ENCODE measurements at places on chromosomes 1 and 21. TPM values are rescaled to one million over a fixed set of nuclear protein-coding genes. Genes with fewer than 3 reads are reported as not detected.
A peak's percentile ranks its signal among the peaks of the same experiment; 100 is the strongest.

DNA sequence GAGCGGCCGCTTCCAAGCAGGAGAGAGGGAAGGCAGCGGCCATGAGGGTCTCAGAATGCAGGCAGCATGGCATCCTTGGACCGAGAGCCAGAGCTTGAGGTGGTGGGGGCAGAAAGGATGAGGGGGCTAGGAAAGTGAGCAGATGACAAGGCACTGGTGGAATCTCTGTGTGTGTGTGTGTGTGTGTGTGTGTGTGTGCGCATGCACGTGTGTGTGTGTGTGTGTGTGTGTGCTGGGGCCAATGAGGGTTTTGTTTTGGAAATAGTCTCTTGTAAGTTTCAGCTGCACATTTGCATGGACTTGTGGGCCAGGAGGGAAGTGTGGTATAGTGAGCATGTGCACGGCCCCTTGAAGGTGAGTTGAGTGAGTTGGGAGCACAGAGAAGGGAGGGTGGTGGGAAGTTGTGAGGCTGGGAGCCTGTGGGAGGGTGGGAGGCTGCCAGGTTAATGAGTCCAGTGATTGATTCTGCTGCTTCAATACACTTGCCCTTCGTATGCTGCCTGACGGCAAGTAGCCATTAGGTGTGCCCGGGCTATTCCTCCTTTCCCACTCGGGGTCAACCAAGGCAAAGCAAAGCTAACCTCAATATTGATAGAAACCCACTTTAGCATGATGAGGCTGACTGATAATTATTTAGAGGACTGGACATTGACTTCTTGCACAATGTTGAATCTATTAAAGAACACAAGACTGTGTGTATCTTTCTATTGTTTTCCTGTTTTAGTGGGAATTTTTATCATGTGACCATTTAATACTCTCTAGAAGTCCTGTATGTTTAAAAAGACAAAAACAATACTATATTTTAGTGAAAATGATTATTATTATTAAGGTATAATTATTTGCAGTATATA is 80.3 kb downstream of the PROX1 start:
- H3K27me3 ChIP-seq: no peaks in the 10 kb centered on the region
- H3K4me3 ChIP-seq: no peak overlapping the region
- no peak overlapping the region for H3K27ac ChIP-seq
- no peaks in the 10 kb centered on the region for H3K4me1 ChIP-seq
- no peak for DNase-seq

GRCh38 chr1:36842448-36842847 is 191.9 kb downstream of the GRIK3 start:
- no peaks in the 10 kb centered on the region for H3K4me1 ChIP-seq
- H3K27ac ChIP-seq: no peak overlapping the region
- no peaks in the 10 kb centered on the region for H3K36me3 ChIP-seq
- H3K27me3 ChIP-seq: no peaks in the 10 kb centered on the region
- no peak overlapping the region for H3K4me3 ChIP-seq

OR2G6 gene
- not detected for total RNA-seq

DNA sequence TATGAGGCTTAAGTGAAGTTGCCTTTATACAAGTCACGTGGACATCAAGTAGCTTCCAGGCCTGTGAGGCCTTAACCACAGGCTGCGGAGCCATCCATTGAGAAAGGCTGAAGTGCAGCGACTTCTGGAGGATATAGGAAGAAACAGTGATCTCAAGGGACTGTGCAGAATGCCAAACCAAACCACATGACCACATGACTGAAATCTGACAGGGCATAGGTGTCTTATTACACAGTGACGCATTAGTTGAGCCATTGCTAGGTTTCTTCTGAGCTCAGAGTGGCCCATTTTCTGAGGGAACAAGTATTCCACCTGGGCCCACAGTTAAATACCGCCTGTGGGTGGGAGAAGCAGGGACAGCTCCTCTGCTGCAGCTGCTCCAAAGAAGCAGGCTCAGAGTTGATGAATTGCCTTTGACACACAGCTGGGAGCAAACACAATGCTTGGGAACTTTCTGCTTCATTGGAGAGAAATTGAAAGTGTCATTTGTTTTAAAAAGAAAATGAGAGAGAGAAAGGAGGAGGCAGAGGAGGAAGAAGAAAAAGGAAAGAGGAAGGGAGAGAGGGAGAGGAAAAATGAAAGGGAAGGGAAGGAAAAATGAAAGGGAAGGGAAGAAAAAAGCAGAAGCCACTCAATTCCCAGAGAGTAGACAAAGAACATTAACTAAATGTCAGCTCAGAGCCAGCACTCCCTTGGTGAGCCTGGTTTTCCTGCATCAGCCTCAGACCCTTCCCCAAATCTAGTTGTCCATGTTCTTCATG is 94.4 kb downstream of the COLGALT2 start:
- no peaks in the 10 kb centered on the region for H3K27me3 ChIP-seq
- no peak for DNase-seq
- no peak overlapping the region for H3K27ac ChIP-seq
- H3K4me3 ChIP-seq: no peak overlapping the region

C1QA gene
- 0.43 TPM for total RNA-seq

- no peak overlapping the region for H3K27ac ChIP-seq
- no peak overlapping the region for H3K4me3 ChIP-seq
- no peak for DNase-seq
- no peaks in the 10 kb centered on the region for H3K27me3 ChIP-seq
- no peaks in the 10 kb centered on the region for H3K4me1 ChIP-seq
Measured at GRCh38 chr1:11622398-11622797, 31.8 kb downstream of the FBXO2 start.

DARS2 gene
- total RNA-seq: 5.0 TPM

DNA sequence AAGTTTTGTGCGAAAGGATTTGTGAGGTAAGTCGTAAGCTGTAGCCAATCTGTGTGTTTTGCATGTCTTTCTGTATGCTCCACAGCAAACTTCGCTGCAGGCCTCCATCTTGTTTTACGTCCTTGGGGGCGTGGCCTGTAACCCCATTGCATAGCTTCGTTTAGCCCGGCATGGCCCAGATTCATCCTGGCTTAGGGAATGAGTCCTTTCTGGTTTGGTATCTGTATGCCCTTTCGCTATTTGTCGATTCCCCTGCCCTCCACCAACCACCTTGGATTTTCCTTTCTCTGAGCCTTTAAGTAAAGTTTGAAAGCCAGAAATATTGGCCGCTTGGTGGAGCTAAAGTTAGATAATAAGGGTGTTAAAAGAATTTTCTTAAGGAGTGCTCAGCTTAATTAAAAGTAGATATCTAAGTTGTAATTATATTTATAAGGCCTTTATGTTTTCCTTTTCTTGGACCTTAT is 1.1 kb downstream of the THEM4 start:
- no peaks in the 10 kb centered on the region for H3K27me3 ChIP-seq
- no peak for DNase-seq
- peak overlapping the region; percentile 74 for H3K4me3 ChIP-seq

GRCh38 chr1:98364544-98364943 is 297.0 kb upstream of the SNX7 start:
- no peaks in the 10 kb centered on the region for H3K36me3 ChIP-seq
- H3K27me3 ChIP-seq: no peaks in the 10 kb centered on the region
- DNase-seq: no peak

- no peak overlapping the region for H3K27ac ChIP-seq
- no peaks in the 10 kb centered on the region for H3K36me3 ChIP-seq
Measured at GRCh38 chr1:18682375-18682774, 51.7 kb downstream of the PAX7 start.

DNA sequence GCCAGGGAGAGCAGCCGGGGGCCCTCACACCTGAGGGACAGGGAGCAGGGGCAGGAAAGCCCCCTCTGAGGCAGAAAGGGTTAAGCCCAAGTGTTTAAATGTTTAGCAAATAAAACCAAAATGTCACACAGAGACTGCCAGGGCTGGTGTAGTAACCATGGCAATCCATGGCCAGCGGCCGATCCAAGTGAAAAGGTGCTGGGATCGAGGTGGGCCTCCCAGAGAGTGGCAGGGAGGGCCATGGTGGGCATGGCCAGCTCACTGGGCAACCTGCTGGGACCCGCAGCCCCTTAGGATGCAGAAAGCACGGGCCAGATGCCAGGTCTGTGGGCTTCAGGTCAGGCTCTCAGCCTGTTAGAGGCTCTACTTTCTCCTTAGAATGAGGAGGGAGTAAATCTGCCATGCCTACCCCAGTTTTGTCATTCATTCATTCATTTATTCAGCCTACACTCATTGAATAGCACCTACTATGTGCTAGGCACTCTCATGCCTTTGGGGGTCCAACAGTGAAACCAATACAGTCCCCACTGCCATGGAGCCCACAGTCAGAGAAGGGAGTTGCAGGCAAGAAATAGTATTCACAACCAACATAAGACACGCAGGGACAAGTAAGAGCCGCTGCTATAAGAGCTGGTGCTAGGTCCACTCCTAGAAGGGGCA is 56.1 kb downstream of the KCNN3 start:
- no peak overlapping the region for H3K27ac ChIP-seq
- H3K27me3 ChIP-seq: no peaks in the 10 kb centered on the region
- no peak for DNase-seq

- H3K4me1 ChIP-seq: no peaks in the 10 kb centered on the region
- no peak for DNase-seq
- peaks cover 5% of the 10 kb centered on the region for H3K27me3 ChIP-seq
- no peak overlapping the region for H3K27ac ChIP-seq
- no peak overlapping the region for H3K4me3 ChIP-seq
- no peaks in the 10 kb centered on the region for H3K36me3 ChIP-seq
Measured at GRCh38 chr1:18783705-18784481, 75.6 kb downstream of the TAS1R2 start.

CGN gene
- not detected for total RNA-seq

GRCh38 chr1:13779930-13780329 is 79.9 kb downstream of the PRDM2 start:
- no peaks in the 10 kb centered on the region for H3K4me1 ChIP-seq
- no peak overlapping the region for H3K27ac ChIP-seq
- no peak overlapping the region for H3K4me3 ChIP-seq
- H3K27me3 ChIP-seq: no peaks in the 10 kb centered on the region

GRCh38 chr21:38787461-38788274 is 18.1 kb upstream of the ETS2 start:
- no peak overlapping the region for H3K27ac ChIP-seq
- DNase-seq: no peak
- no peaks in the 10 kb centered on the region for H3K27me3 ChIP-seq
- no peaks in the 10 kb centered on the region for H3K36me3 ChIP-seq

CPT2 gene
- 11.8 TPM for total RNA-seq

BLACAT1 gene
- total RNA-seq: 0.09 TPM

GRCh38 chr1:87583459-87583858 is 254.8 kb downstream of the LMO4 start:
- no peak overlapping the region for H3K27ac ChIP-seq
- H3K4me1 ChIP-seq: no peaks in the 10 kb centered on the region
- H3K4me3 ChIP-seq: no peak overlapping the region
- DNase-seq: no peak
- H3K27me3 ChIP-seq: no peaks in the 10 kb centered on the region

DNA sequence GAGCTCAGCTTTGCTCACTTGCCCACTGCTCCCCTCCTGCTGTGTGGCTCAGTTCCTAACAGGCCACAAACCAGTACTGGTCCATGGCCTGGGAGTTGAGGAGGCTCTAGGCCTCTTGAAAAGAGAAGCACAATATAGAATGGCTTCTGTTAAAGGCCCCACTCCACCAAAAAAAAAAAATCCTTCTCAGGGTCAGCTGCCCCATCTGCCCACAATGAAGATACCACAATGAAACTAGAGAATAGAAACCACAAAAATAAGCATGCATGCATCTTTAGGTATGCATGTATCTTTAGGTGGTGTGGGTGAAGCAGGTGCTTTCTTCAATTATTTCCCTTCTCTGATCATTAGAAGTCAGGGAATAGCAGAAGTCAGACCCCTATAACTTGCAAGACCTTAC is 620.4 kb upstream of the BEND5 start:
- no peaks in the 10 kb centered on the region for H3K4me1 ChIP-seq
- no peaks in the 10 kb centered on the region for H3K36me3 ChIP-seq
- H3K27me3 ChIP-seq: no peaks in the 10 kb centered on the region
- no peak for DNase-seq
- H3K27ac ChIP-seq: no peak overlapping the region

DNA sequence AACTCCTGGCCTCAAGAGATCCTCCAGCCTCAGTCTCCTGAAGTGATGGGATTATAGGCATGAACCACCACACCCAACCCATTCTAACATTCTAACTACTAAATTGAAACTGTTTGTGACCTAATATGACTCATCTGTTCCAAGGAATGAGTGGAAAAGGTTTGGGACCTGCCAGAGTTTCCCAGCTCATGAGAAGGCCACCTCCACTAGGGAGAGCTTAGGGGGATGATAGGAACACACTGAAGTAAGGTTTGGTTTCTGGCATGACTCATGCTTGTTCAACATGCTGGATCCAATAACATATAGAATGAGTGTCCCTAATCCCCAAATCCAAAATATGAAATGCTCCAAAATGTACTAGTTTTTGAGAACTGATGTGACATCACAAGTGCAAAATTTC is 18.9 kb upstream of the SCAF4 start:
- H3K4me1 ChIP-seq: no peaks in the 10 kb centered on the region
- no peak overlapping the region for H3K4me3 ChIP-seq
- DNase-seq: no peak
- no peaks in the 10 kb centered on the region for H3K27me3 ChIP-seq
- no peaks in the 10 kb centered on the region for H3K36me3 ChIP-seq

NES gene
- total RNA-seq: not detected

C21orf91 gene
- total RNA-seq: 59.4 TPM

LPAR3 gene
- 0.64 TPM for total RNA-seq

GRCh38 chr1:42192106-42192505 is 27.6 kb upstream of the GUCA2A start:
- no peak overlapping the region for H3K27ac ChIP-seq
- no peaks in the 10 kb centered on the region for H3K27me3 ChIP-seq
- no peak overlapping the region for H3K4me3 ChIP-seq
- peaks cover 4% of the 10 kb centered on the region for H3K4me1 ChIP-seq
- H3K36me3 ChIP-seq: peaks cover 46% of the 10 kb centered on the region

GRCh38 chr1:13694886-13695684 is 4.9 kb upstream of the PRDM2 start:
- no peaks in the 10 kb centered on the region for H3K27me3 ChIP-seq
- no peak overlapping the region for H3K27ac ChIP-seq
- H3K4me1 ChIP-seq: peaks cover 10% of the 10 kb centered on the region
- H3K36me3 ChIP-seq: no peaks in the 10 kb centered on the region
- H3K4me3 ChIP-seq: no peak overlapping the region
- DNase-seq: no peak

DNA sequence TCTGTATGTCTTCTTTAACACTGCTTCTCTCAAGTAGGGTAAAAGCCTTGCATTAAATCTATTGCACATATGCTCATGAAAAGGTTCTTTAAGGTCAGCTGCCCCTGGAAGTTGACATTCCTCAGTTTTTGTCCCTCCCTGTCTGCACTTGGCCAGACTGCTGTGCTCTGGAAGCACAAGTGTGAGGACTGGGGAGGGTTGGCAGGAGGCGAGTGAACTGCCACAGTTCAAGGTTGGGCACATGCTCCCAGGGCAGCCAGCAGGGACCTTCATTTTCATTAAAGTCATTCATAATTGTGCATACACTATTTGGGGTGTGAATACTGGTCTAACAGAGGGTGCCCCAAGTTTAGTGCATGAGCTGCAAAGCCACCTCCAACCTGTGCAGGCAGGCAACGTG is 10.9 kb upstream of the THEM5 start:
- no peak overlapping the region for H3K4me3 ChIP-seq
- H3K4me1 ChIP-seq: no peaks in the 10 kb centered on the region
- no peaks in the 10 kb centered on the region for H3K36me3 ChIP-seq
- H3K27ac ChIP-seq: no peak overlapping the region
- H3K27me3 ChIP-seq: no peaks in the 10 kb centered on the region

SPRR4 gene
- total RNA-seq: not detected

- no peaks in the 10 kb centered on the region for H3K36me3 ChIP-seq
- DNase-seq: peak; percentile 88
- H3K27ac ChIP-seq: peak overlapping the region; percentile 84
- peaks cover 91% of the 10 kb centered on the region for H3K4me1 ChIP-seq
Measured at GRCh38 chr1:41898191-41898713, 20.5 kb downstream of the HIVEP3 start.

ATXN7L2 gene
- 18.5 TPM for total RNA-seq

GRCh38 chr1:154253671-154254070 is 18.8 kb upstream of the HAX1 start:
- no peaks in the 10 kb centered on the region for H3K27me3 ChIP-seq
- no peak overlapping the region for H3K4me3 ChIP-seq
- no peaks in the 10 kb centered on the region for H3K4me1 ChIP-seq
- no peak overlapping the region for H3K27ac ChIP-seq
- no peak for DNase-seq
